Activated T-cell treated with anti-CD3 and anti-CD28 coated beads, Interleukin-2, amount 50 U/mL, for 4 hours (primary cell): ENCODE measurements at places on chromosomes 4 and X. TPM values are rescaled to one million over a fixed set of nuclear protein-coding genes. Genes with fewer than 3 reads are reported as not detected.

The PLXNB3 gene
- total RNA-seq, result 0.66 TPM

The ART3 gene
- total RNA-seq, result 0.79 TPM

The SHISA3 gene
- 0.18 TPM for total RNA-seq

The PDLIM3 gene
- not detected for total RNA-seq
